ENCODE measurements at places on chromosomes 3 and 15.

GRCh38 chr3:171229173-171229572 is 202.7 kb upstream of the SLC2A2 start:
- no peak for DNase-seq

DNA sequence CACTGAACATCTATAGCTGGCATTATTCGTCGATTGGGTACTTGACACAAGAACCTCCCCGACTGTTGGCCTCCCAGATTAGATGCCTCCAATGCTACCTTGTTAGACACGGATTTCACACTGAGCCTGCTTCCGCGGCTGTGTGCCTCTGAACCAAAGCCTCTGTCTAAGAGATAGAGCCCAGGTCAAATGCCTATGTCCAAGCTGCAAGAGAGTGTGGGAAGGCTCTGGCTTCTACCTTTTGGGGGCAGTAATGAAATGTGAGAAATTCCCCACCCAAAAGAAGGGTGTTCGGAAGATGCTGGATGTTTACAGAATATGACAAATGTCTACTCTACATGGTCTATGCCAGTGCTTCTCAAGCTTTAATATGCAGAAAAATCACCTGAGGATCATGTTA is 2.0 kb upstream of the RPUSD2 start:
- no peak for DNase-seq

GRCh38 chr3:172163320-172163719 is 123.9 kb downstream of the FNDC3B start:
- no peak for DNase-seq

DNA sequence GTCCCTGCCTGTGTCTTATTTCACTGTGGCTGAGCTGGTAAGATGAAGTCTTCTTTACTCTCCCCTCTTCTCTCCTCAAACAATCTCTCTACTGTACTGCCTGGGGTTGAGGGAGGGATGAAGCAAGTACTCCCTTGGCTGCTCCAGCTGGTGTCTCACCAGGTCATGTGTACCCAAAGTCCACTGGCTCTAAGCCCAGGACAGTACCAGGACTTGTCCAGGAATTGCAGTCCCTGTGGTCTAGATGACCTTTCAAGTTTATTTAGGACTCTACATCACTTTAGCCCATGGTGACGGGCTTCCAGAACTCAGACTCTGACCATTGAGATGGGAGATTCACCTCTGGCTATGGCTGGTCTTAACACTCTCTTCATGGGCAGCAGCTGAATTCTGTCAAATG is 17.5 kb upstream of the SLC27A2 start:
- no peak for DNase-seq

DNA sequence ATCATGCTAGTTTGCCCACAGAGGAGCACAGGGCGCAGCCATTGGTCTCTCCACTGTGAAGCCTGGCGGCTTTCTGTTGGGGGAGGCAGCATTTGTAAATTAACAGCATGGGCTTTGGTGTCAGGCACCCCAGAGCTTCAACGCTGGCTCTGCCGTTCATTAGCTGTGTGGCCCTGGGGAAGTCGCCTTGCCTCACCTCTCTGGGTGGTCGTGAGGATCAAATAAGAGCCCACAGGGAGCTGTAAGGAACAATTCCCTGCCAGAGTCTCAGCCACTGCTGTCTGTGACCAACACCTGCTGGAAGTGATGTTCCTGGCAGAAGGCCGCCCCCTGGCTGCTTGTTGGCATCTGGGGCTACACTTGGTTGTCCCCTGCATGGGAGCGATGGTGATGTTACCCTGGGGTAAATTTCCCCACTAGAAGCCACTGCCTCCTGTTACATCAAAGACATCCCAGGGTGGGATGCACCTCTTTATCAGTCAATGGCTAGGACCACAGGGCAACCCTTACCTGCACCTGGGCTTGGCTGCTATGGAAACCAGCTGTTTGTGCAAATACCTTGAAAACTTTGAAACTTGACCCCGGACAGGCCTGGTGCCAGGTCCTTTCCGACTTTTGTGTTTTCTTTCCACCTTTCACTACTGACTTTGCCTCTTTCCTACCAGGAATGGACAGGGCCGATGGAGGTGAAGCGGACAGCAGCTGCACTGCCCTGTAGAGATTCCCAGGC is 36.9 kb downstream of the DNASE1L3 start:
- DNase-seq, result no peak

GRCh38 chr15:74651242-74651741 is 35.7 kb downstream of the CLK3 start:
- no peak for DNase-seq

GRCh38 chr3:196406811-196407470 is 25.3 kb downstream of the UBXN7 start:
- no peak for DNase-seq

DNA sequence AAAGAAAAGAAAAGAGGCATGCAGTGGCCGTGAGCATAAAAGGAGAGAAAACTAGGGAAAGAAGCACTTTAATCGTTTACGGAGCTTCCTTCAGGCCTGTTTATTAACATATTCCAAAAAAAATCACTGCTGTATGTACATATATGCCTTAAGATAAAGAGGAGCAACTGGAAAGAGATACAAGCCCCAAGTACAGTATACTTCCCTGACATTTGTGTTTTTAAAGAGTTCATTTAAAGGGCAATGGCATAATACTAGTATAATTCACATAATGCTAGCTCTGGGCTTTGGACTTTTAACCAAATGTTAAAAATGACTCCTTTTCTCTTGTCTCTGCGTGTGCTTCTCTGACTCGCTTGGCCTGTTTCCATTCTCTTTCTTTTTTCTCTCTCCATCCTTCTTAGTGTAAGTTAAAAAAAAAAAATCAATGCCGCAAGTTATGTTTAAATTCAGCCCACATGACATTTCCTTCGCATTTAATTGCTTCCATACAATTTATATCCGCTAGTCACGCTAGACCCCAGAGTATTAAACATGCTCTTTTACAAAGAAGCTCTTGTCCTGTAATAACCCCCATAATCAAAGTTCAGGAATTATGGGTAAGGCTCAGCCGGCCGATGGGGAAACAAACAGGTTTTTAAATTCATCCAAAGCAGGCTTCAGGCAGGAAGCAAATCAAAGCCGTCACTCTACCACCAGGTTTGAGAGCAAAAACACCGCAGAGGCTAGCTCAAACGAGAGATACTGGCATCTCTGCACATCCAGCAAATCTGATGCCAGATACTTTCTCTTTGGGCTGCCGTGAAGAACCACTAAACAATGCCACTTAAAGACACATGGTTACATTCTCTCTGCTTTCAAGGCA is 19.4 kb downstream of the WWTR1 start:
- DNase-seq, result no peak

GRCh38 chr3:112002096-112002971 is 3.6 kb downstream of the TAGLN3 start:
- no peak for DNase-seq

- DNase-seq, result no peak
Observed at GRCh38 chr3:45462522-45463265, 74.3 kb downstream of the LARS2 start.

GRCh38 chr15:90165659-90166489 is 35.3 kb upstream of the SEMA4B start:
- no peak for DNase-seq

DNA sequence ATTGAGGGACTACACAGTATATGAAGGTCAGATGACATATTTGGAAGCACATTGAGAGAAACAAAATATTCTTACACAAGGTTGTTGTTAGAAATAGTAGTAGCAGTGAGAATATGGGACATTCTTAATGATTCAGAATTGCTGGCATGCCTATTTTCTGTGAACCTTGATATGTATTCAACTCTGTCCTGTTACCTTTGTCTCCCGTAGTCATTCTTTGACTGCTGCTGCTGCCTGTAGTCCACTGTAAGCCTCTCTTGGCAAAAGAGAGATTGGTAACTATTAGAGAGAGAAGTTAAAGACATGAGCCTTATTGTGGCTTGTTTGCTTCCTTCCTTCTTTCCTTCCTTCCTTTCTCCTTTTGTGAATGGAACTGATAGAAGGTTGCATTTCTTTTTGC is 64.5 kb downstream of the TCF12 start:
- no peak for DNase-seq

All from stimulated activated CD8-positive, alpha-beta memory T cell treated with anti-CD3 and anti-CD28 coated beads, Interleukin-7, amount 100 ng/mL, for 1 hour (primary cell).